Right ventricle myocardium inferior (tissue), 1 donor: ENCODE measurements at places on chromosomes 12 and 14. TPM values are rescaled to one million over a fixed set of nuclear protein-coding genes. Genes with fewer than 3 reads are reported as not detected.
A peak's percentile ranks its signal among the peaks of the same experiment; 100 is the strongest.

Gene PLD4
- total RNA-seq = not detected

- no peak for DNase-seq
Observed at GRCh38 chr12:82650627-82651337, 35.9 kb upstream of the TMTC2 start.

GRCh38 chr14:74843653-74844052 is 32.3 kb downstream of the PROX2 start:
- peak; percentile 42 for DNase-seq

DNA sequence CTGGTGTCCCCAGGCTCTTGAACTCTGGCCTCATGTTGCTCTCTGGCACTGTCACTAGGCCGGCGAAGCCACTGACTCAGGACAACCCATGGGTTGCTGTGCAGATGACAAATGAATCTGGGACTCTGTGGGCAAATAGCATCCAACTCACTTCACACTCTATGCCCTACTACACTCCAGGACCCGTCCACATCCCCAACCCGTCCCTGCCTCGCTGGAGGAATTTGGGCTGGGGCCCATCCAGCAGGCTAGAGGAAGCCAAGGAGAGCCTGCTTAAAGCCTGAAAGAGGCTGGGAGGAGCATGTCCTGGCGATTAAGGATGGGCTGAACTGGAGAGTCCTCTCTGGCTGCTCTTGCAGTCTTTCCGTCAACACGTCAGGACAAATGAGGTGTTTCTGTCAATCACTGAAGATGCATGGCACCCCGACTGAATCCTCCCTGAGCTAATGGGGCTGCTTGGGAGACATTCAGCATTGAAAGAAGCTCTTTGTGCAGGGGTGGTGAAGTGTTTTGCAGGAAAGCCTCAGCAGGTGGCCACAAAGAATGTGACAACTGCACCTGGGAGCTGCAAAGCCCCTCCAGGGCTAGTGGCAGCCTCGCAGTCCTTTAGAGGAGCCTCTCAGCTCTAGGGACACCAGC is 71.7 kb downstream of the ANO2 start:
- no peak for DNase-seq

- no peak for DNase-seq
Observed at GRCh38 chr14:77212943-77213678, 31.5 kb downstream of the TMEM63C start.

Gene PLBD2
- total RNA-seq = 40.3 TPM

GRCh38 chr14:61661471-61662400 is 33.6 kb upstream of the HIF1A start:
- no peak for DNase-seq
